ENCODE measurements at places on chromosomes 2 and 18. TPM values are rescaled to one million over a fixed set of nuclear protein-coding genes. Genes with fewer than 3 reads are reported as not detected.

Gene LRRC30
- total RNA-seq = not detected

GRCh38 chr2:238940806-238941205 is 92.9 kb downstream of the TWIST2 start:
- DNase-seq = peak; percentile 55

DNA sequence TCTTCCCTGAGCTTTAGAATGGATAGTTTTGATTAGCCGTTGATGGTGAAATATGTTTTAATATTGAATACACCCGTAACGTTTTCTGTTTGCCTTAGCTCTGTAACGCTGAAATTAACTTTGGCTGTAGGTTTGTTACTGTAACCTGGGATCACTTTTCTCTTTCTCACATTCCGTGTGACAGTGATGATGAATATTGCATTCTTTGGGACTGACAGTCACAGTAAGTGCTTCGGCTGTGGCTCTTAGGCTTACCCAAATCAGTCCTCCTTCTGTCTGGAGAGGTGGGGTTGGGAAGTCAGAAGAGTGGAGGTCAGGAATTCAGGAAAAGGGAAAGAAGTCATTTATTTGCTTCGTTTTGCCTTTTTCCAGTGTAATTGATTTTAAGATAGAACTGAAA is 18.0 kb downstream of the RMC1 start:
- DNase-seq = no peak

DNA sequence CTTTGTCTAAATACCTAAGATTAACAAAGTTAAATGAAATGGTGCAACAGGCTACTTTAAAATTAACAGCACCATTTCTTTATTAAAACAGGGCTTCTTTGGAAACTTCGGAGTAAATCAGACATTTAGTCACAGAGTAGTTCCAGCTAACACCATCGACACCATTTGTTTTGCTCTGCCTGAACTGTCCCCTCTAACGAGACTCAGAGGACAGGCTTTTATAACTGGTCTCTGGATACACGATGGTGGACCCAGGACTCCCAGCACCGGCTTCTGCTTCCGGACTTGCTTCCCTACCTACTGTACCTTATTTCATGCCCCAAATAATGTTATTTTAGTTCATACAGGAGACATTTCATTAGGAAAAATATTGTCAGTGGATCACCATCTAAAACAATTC is 252.1 kb downstream of the XIRP2 start:
- DNase-seq = no peak

- DNase-seq = no peak
These were observed 114.6 kb downstream of the BAZ2B start for GRCh38 chr2:159501743-159502142.
